ELF-1 (cell line): ENCODE measurements at places on chromosomes 11 and 22.

DNA sequence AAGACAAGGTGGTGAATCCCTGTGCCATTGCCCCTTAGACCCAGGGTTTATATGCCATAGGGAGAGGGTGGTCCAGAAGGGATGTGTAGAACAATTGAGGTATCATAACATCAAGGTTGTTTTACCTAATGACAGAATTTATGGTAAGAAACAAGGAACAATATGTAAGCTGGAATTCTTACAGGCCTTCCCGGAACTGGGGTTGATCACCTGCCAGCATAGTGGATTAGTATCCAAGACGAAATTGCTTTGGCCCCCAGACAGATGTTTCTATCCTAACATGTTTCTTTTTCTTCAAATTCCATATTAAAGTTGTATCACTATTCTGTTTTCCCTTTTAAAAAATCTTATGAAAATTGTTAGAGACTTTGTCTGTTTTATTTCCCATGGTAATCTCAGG lies 343.8 kb upstream of the ANO3 start:
- no peak for DNase-seq

DNA sequence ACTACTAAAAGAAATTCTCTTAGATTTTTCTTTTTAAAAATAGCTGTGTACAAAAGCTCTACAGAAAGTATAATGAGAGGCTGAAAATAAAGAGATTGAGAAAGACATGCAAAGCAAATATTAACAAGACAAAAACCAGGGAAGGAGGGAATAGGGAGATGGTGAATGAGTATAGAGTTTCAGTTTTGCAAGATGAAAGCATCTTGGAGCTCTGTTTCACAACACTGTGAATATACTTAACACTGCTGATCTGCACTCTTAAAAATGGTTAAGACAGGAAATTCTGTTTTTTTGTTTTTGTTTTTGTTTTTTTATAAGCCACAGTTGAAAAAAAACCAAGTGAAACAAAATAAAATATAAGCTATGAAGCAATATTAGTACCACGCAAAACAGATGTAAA lies 5.5 kb downstream of the TMEM218 start:
- no peak for DNase-seq

DNA sequence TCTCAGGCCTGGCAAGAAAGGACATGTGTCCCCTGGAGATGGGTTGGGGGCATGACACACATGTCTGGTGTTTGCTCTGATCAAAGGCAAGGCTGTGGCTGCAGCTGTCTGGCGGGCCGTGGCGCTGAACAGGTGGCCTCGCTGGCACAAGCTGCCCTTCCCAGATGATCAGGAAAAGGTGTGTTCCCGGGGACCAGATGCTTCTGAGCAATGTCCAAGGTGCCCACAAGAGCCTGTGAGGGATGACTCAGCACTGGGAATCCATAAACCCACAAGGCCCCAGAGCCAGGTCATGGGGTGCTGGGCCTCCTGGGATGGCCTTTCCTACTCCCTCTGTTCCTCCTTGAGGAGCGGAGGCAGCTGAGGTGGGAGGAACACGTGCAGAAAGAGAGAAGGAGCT lies 9.7 kb upstream of the LRP5 start:
- DNase-seq, result no peak

DNA sequence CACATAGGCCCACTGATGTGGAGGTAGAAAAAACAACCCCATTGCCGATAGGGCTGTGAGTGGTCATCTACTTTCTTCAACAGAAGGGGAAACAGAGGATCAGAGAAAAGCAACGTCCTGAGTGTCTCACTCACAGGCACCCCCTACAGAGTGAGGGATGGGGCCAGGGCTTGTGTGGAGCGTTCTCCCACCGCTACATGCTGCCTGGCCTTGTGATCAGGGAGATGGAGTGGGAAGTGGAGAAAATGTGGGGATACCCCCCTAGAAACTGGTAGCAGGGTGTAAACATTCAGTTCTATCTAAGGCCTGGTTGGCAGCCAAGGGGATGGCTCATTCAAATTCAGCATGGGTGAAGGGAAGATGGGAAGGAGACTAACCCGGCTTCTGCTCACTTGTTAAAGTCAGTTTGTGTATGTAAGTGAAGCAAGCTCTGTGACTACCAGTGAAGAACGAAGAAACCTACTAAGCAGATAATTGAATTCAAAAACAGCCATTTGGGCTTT lies 73.0 kb upstream of the NAV2 start:
- no peak for DNase-seq

- DNase-seq, result no peak
Measured at GRCh38 chr11:124672536-124673215, 863 bp downstream of the SIAE start.
